Dermis blood vessel endothelial cell (primary cell): ENCODE measurements at places on chromosomes 13 and 19. TPM values are rescaled to one million over a fixed set of nuclear protein-coding genes. Genes with fewer than 3 reads are reported as not detected.

Gene ZNF726
- total RNA-seq, result 6.1 and 7.8 TPM in 2 replicates

Gene GPC6
- 0.14 and 0.17 TPM in 2 replicates for total RNA-seq

Gene DACT3
- 0.14 and 0.34 TPM in 2 replicates for total RNA-seq

Gene SIGLEC9
- total RNA-seq, result 0.19 TPM in 1 of 2 replicates, not detected in the other

Gene F10
- not detected in 2 replicates for total RNA-seq

- DNase-seq, result no peak
These were observed 96.4 kb downstream of the KLF12 start for GRCh38 chr13:74037762-74038161.

DNA sequence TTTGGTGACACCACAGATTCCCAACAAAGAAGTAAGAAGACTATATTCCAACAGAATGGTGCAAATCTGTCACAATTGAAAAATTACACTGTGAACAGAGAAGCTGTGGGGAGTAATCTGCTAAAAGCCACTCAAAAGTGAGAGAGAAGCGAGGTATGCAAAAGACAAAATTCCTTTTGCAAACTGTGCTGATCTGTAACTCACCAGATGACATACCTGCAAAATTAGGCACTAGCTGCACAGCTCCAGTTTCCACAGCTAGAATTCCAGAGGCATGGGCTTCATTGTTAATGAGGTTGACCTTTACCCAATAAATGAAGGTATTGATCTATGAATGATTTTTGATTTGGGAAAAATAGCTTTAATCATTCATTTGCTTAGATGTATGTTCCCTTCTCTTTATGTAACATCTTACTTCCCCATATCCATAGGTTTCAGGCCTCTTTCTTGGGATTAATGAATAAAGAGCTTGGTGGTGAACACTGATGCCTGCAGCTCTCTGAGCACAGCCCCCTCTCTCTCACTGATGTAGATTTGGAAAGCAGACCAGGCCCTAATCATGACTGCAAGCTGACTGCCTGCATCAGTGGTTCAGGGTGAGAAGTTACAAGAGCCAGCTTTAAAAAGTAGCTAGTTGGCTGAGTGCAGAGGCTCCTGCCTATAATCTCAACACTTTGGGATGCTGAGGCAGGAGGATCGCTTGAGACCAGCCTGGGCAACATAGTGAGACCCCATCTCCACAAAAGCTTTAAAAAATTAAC is 85.2 kb downstream of the LACC1 start:
- no peak for DNase-seq

GRCh38 chr13:25660996-25661395 is 289.2 kb downstream of the ATP8A2 start:
- no peak for DNase-seq

- DNase-seq, result no peak
These were observed 497.8 kb downstream of the FOXO1 start for GRCh38 chr13:40168425-40169166.

- no peak for DNase-seq
These were observed 148.4 kb downstream of the KLF12 start for GRCh38 chr13:73985783-73986182.

DNA sequence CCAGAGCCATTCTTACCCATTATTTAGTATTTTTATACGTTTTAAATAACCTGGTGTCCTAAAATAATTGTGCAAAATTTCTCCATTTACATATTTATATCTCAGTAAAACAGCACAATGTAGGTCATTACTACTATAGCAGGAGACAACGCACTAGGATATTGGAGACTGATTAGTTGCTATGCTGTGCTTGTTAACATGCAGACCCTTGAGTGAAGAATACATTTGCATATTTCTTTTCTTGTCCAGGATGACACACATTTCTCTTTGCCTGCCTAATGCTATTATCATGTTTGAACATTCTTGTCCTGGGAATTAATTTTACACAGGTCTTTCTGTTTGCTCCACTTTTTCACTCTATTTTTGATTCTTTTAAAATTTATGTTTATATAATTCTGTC is 823.8 kb upstream of the ATXN8OS start:
- no peak for DNase-seq
